Activated CD4-positive, alpha-beta T cell treated with anti-CD3 and anti-CD28 coated beads, Interleukin-2, amount 50 U/mL, for 48 hours (primary cell): ENCODE measurements at places on chromosomes 12 and 14.

DNA sequence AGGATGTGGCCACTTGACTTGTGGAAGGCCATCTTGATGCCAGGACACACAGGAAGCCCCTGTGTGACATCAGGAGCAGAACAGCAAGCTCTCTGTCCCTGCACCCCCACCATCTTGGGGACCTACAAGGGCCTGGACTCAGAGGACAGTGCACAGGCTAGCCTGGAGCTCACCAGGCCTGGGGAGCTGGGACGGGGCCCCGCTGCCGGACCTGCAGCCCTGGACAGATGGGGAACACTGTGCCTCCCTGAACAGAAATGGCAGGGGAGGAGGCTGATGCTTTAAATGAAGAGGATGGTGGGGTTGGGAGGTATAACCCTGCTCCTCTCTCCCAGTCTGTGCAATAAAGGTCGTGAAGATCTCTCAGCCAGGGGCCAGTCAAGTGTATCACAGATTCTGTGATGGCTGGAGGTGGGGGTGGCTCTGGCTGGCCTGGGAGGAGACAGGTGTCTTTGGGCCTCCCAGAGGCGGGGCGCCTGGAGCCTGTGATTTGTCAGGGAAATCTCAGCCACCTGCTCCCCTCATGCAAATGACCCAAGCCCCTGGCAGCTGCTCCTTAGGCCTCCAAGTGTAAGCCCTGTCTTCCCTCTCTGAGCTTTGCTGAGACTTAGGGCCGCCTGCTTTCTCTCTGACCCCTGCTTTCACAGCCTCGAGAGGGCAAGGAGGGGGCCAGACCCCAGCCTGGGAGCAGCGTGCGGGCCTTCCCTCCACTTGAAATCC lies 1.1 kb upstream of the GNB3 start:
- no peak for DNase-seq

DNA sequence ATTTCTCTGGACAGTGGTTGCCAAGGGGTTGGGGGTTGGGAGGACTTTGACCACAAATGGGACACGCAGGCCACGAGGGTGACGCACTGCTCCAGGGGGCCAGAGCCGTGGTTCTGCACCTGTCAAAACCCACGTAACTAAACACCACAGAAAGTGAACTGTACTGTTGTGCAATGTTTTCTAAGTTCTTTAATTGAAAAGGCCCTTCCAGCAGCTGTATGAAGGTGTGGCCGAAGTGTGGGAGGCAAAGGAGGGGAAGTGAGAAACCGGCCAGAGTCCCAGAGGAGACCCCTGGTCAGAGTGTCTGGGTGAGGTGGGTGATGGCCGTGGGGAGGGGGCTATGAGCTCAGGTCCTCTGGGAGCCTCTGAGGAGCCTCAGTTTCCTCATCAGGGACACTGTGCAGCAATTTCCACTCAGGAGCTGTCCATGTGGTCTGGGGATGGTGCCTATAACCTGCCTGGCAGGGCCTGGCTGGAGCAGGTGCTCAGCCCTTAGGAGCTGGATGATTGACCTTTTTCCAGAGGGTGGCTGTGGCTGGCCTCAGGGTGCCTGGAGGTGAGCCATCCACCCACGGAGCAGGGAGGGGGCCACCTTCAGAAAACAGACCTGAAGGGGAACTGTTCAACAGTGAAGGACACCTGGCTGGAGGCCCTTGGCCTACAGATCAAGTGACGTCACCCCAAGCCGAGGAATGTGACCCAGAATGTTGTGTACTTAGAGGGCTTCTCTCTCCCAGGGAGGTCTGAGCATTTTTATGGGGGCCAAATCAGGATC lies 9.8 kb upstream of the BDKRB2 start:
- DNase-seq = no peak

- DNase-seq = no peak
These were observed 137.2 kb upstream of the PLEKHA5 start for GRCh38 chr12:18992336-18992735.

DNA sequence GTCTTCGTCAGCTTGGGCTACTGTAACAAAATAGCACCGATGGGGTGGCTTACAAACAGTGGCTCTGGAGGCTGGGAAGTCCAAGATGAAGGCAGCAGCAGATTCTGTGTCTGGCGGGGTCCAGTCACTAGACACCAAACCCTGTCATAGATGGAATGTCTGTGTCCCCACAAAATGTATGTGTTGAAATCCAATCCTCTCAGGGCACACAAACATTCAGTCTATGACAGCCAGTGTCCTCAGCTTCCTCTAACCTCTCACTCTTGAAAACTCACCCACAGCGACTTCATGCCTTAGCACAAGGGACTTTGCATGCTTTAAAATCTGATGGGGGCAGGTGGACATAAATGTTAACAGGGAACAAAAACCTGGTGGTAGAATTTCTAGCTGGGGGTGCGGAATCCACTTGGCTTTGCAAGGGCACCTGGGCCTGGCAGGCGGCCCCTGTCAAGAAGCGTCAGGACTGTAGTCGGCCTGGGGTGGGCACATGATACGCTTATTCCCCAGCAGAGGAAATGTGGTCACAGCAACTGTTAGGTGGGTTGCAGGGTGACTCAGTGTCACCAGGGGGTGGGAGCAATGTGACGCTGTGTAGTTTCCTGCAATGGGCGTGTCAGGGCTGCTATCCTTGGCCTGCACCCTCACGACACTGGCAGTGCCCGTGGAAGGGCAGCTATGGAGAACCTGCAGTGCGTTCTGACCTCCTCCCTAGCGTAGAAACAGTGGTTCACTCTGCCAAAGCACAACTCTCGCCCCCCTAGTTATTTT lies 17.7 kb downstream of the RIN3 start:
- peak; percentile 32 for DNase-seq

DNA sequence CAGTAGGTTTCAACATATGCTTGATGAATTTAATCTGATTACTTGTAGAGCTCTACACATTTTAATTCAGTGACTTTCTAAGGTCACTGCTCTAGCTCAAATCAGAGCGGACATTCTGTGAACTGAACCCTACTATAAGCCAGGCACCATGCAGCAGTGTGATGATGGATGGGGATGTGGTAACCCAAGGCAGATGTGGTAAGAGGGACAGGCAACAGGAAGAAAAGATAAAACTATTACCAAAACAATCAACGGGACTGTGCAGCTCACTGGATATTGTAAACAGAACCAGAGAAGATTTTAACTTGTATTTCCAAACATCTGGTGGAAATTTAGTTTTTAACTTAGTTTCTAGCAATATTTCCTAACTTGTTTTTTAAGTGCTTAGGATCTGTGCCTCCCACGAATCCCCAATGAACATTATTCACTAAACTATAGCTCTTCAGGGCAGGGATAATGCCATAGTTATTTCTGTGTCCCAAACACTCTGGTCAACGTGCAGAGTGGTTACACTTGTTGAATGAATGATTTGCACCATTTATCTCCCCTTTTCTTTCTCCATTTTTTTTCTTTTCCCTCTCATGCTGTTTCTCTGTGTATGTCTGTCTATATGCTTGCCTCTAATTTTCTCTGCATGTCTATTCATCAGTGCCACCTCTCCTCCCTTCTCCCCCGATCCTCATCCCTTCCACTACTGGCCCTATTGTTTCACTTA lies 3.0 kb downstream of the ERO1A start:
- no peak for DNase-seq

GRCh38 chr12:84756961-84757360 lies 155.6 kb downstream of the SLC6A15 start:
- no peak for DNase-seq
